ENCODE measurements at places on chromosomes 6 and 20. TPM values are rescaled to one million over a fixed set of nuclear protein-coding genes. Genes with fewer than 3 reads are reported as not detected.

DNA sequence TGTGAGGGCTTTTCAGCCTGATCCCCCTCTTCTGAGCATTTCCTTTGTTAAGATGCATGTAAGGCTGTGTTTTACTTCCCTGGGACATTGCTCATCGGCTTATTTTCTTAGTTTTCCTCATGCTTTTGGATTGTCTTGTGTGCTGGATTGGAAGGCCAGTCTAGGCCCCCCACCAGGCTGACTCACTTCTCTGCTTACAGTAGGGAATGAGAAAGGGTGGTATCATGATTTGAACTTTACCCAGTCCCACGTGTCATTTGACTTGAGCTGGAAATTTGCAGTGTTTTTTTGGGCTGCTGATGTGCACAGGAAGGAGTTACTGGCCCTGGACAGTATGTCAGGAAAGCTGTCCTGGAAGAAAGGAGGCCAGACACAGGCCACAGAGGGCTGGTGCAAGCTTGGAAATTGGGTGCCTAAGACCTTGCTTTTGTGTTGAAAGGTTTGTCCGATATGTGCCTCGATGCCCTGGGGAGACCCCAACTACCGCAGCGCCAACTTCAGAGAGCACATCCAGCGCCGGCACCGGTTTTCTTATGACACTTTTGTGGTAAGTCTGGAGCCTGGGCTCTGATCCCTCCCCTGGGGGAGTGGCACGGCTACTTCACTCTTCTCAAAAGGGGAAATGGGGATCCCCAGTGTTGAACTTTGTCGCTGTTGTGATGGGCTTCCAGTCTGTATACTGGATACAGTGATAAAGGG is 12.8 kb downstream of the RNF114 start:
- no peak for DNase-seq
- peaks cover 3% of the 10 kb centered on the region for H3K36me3 ChIP-seq
- H3K4me3 ChIP-seq = no peak overlapping the region
- H3K27me3 ChIP-seq = no peaks in the 10 kb centered on the region
- H3K4me1 ChIP-seq = peaks cover 2% of the 10 kb centered on the region

GRCh38 chr6:38460186-38460585 is 179.5 kb downstream of the BTBD9 start:
- H3K36me3 ChIP-seq = no peaks in the 10 kb centered on the region
- DNase-seq = no peak
- no peaks in the 10 kb centered on the region for H3K4me1 ChIP-seq
- no peak overlapping the region for H3K4me3 ChIP-seq
- H3K27me3 ChIP-seq = no peaks in the 10 kb centered on the region
- H3K27ac ChIP-seq = no peak overlapping the region

GRCh38 chr20:17936761-17937732 is 31.5 kb downstream of the SNX5 start:
- peak overlapping the region; percentile 76 for H3K27ac ChIP-seq
- H3K4me3 ChIP-seq = no peak overlapping the region
- peak; percentile 68 for DNase-seq
- peaks cover 47% of the 10 kb centered on the region for H3K4me1 ChIP-seq

Gene BMP6
- total RNA-seq = 4.3 TPM

DNA sequence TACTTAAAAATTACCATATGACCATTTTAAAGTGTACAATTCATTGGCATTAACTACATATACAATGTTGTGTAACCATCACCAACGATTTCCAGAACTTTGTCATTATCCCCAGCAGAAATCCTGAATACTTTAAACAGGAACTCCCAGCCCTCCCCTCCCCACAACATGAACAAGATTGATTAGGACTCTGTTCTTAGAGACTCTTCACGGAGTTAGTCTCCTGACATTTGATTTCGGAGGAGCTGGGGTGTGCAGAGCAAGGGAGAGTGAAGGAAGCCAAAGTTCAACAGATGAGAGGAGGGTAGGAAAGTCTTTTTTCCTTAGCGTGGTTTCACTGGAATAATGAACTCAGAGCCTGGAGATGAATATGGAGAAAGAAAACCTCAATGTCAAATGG is 17.2 kb upstream of the QKI start:
- no peak overlapping the region for H3K27ac ChIP-seq
- no peaks in the 10 kb centered on the region for H3K36me3 ChIP-seq
- no peak overlapping the region for H3K4me3 ChIP-seq
- DNase-seq = no peak
- no peaks in the 10 kb centered on the region for H3K27me3 ChIP-seq

- no peak overlapping the region for H3K4me3 ChIP-seq
- peak overlapping the region; percentile 44 for H3K27ac ChIP-seq
- H3K36me3 ChIP-seq = no peaks in the 10 kb centered on the region
- DNase-seq = no peak
- H3K27me3 ChIP-seq = no peaks in the 10 kb centered on the region
Measured at GRCh38 chr6:2980465-2980855, 9.1 kb upstream of the SERPINB6 start.

Gene XKR7
- total RNA-seq = 0.37 TPM

- peaks cover 42% of the 10 kb centered on the region for H3K27me3 ChIP-seq
- no peak overlapping the region for H3K27ac ChIP-seq
- H3K4me3 ChIP-seq = peak overlapping the region; percentile 33
Measured at GRCh38 chr6:19691465-19692167, 145.6 kb upstream of the ID4 start.

Gene SSTR4
- 0.53 TPM for total RNA-seq

Gene TLDC2
- 1.6 TPM for total RNA-seq

DNA sequence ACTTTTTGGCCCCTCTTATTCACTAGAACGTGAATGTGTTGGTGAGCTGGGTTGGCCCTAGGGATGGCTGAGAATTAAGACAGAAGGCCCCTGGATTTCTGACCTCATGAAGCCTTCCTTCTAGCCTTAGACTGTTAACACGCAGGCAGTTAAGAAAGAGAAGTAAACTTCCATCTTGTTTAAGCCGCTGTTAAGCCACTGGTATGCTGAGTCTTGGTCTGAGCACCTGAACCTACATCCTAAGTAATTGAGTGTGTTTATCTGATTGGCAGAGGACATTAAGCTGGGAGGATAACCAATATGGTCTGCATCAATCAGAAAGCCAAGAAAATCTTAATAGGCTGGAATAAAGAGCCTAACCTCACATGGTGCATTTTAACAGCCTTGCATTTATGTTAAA is 535.0 kb upstream of the ARID1B start:
- no peak for DNase-seq
- H3K27ac ChIP-seq = no peak overlapping the region
- H3K4me3 ChIP-seq = no peak overlapping the region
- H3K27me3 ChIP-seq = no peaks in the 10 kb centered on the region
- no peaks in the 10 kb centered on the region for H3K36me3 ChIP-seq

- H3K36me3 ChIP-seq = no peaks in the 10 kb centered on the region
- H3K27me3 ChIP-seq = no peaks in the 10 kb centered on the region
- H3K4me3 ChIP-seq = no peak overlapping the region
Measured at GRCh38 chr6:142729618-142730017, 215.4 kb downstream of the HIVEP2 start.

- peak overlapping the region; percentile 90 for H3K27ac ChIP-seq
- no peaks in the 10 kb centered on the region for H3K27me3 ChIP-seq
- DNase-seq = peak; percentile 91
- no peak overlapping the region for H3K4me3 ChIP-seq
- H3K36me3 ChIP-seq = no peaks in the 10 kb centered on the region
Measured at GRCh38 chr20:31595654-31596411, 9.3 kb upstream of the ID1 start.

Gene IER3
- 193 TPM for total RNA-seq

DNA sequence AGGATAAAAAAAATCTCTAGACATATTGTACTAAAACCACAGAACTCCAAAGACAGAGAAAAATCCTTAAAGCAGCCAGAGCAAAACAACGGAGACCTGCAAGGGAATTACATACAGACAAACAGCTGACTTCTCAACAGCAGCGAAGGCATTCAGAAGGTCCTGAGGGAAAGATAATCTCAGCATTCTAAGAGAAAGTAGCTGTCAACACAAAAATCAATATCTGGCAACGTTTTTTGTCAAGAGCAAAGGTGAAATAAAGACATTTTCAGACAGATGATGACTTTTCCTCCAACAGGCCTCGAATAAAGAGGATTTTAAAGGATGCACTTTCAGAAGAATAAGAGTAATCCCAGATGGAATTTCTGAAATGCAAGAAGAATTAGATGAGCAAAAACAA is 6.1 kb upstream of the SCGN start:
- peaks cover 9% of the 10 kb centered on the region for H3K4me1 ChIP-seq
- no peak overlapping the region for H3K27ac ChIP-seq
- no peaks in the 10 kb centered on the region for H3K36me3 ChIP-seq
- no peak for DNase-seq

Gene KIF25
- total RNA-seq = not detected

Gene SMPDL3A
- 126 TPM for total RNA-seq

Gene MYB
- total RNA-seq = 0.17 TPM

GRCh38 chr6:166197361-166197760 is 29.7 kb upstream of the TBXT start:
- no peak for DNase-seq
- H3K36me3 ChIP-seq = no peaks in the 10 kb centered on the region
- H3K4me3 ChIP-seq = no peak overlapping the region
- H3K27me3 ChIP-seq = no peaks in the 10 kb centered on the region
- H3K4me1 ChIP-seq = peaks cover 4% of the 10 kb centered on the region

DNA sequence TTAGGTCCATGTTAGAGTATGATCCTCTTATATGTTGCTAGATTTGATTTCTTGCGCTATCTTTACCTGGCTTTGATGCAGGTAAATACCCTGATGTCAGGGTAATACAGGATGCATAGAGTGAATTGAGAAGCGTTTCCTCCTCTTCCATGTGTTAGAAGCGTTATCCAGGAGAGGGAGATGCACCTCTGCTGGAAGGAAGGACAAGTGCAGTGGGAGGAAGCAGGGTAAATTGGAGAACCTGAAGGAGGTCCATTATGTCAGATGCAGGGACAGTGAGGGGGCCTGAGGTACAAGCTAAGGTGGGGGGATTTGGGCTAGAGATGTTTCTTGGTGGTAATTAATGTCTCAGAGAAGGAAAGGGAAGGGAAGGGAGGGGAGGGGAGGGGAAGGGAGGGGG is 7.7 kb downstream of the SHLD1 start:
- no peak overlapping the region for H3K27ac ChIP-seq
- no peaks in the 10 kb centered on the region for H3K36me3 ChIP-seq
- H3K4me3 ChIP-seq = no peak overlapping the region
- DNase-seq = no peak

Gene RPRD1B
- total RNA-seq = 26.8 TPM

GRCh38 chr6:169445227-169445626 is 191.6 kb upstream of the THBS2 start:
- no peaks in the 10 kb centered on the region for H3K36me3 ChIP-seq
- no peak for DNase-seq
- H3K27me3 ChIP-seq = no peaks in the 10 kb centered on the region
- no peak overlapping the region for H3K4me3 ChIP-seq

GRCh38 chr6:85460921-85461797 is 11.3 kb downstream of the NT5E start:
- no peaks in the 10 kb centered on the region for H3K4me1 ChIP-seq
- no peak for DNase-seq
- H3K27me3 ChIP-seq = no peaks in the 10 kb centered on the region
- H3K27ac ChIP-seq = no peak overlapping the region
- H3K4me3 ChIP-seq = no peak overlapping the region

DNA sequence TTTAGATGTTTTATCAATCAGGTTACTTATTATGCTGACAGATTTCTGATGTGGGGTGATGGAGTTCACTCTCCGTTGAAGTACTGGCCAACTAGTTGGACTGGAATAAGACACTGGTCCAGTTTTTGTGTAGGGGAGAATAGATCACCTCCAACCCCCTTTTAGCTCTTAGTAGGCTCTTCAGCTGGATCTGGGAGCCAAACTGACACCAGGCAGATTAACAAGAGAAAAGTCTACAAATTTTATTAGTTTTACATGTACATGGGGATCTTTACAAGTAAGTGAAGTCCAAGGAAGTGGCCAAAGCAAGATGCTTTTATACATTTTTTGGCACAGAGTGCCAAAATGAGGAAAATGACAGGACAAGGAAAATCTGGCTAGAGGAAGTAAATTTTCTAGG is 107.1 kb downstream of the UBE3D start:
- H3K36me3 ChIP-seq = no peaks in the 10 kb centered on the region
- H3K27me3 ChIP-seq = no peaks in the 10 kb centered on the region
- H3K4me3 ChIP-seq = no peak overlapping the region
- no peak for DNase-seq
- H3K4me1 ChIP-seq = peaks cover 9% of the 10 kb centered on the region

GRCh38 chr6:112027942-112028674 is 25.8 kb upstream of the CCN6 start:
- no peaks in the 10 kb centered on the region for H3K36me3 ChIP-seq
- H3K27ac ChIP-seq = no peak overlapping the region
- no peak overlapping the region for H3K4me3 ChIP-seq
- no peak for DNase-seq

- H3K4me1 ChIP-seq = no peaks in the 10 kb centered on the region
- H3K4me3 ChIP-seq = no peak overlapping the region
- no peaks in the 10 kb centered on the region for H3K27me3 ChIP-seq
Measured at GRCh38 chr6:106163446-106163965, 77.4 kb downstream of the PRDM1 start.

DNA sequence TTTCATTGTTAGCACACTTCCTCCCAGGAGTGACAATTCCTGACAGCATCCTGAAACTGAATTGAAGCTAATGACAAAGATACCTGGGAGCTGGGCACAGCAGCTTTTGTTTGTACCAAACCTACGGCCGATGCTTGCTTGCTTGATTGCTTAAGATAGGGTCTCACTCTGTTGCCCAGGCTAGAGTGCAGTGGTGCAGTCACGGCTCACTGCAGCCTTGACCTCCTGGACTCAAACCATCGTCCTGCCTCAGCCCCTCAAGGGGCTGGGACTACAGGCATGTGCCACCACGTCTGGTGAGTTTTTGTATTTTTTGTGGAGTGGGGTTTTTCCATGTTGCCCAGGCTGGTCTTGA is 84.7 kb upstream of the SCP2D1 start:
- H3K4me3 ChIP-seq = no peak overlapping the region
- H3K27me3 ChIP-seq = no peaks in the 10 kb centered on the region
- H3K4me1 ChIP-seq = no peaks in the 10 kb centered on the region
- no peak overlapping the region for H3K27ac ChIP-seq
- H3K36me3 ChIP-seq = no peaks in the 10 kb centered on the region
- no peak for DNase-seq

- no peak for DNase-seq
- H3K36me3 ChIP-seq = no peaks in the 10 kb centered on the region
- peaks cover 29% of the 10 kb centered on the region for H3K4me1 ChIP-seq
- H3K4me3 ChIP-seq = peak overlapping the region; percentile 30
Measured at GRCh38 chr6:143679041-143679440, 1.3 kb downstream of the PHACTR2 start.

Gene STX11
- total RNA-seq = 0.27 TPM

Gene CNR1
- total RNA-seq = 5.2 TPM

DNA sequence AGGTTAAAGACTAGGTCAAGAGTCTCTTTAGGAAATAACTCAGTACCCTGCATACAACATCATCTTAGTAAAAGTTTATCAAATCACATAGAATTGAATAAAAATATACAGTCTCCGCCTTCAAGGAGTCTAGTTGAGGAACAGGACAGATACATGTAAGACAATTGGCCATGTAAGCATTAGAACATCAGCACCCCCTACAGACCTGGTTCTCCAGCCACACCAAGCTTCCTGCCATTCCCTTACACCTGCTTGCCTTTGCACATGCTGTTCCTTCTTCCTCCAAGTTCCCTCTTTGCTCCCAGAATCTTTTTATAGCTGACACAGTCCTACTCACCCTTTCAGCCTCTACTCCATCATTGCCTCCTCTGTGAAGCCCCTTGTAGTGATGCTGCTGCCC is 187.8 kb upstream of the LRFN2 start:
- no peaks in the 10 kb centered on the region for H3K4me1 ChIP-seq
- no peaks in the 10 kb centered on the region for H3K36me3 ChIP-seq
- no peak for DNase-seq
- no peak overlapping the region for H3K27ac ChIP-seq
- no peak overlapping the region for H3K4me3 ChIP-seq

Measured in hepatocyte (in vitro differentiated cells).